ENCODE measurements at places on chromosomes 6 and 20.
A peak's percentile ranks its signal among the peaks of the same experiment; 100 is the strongest.

DNA sequence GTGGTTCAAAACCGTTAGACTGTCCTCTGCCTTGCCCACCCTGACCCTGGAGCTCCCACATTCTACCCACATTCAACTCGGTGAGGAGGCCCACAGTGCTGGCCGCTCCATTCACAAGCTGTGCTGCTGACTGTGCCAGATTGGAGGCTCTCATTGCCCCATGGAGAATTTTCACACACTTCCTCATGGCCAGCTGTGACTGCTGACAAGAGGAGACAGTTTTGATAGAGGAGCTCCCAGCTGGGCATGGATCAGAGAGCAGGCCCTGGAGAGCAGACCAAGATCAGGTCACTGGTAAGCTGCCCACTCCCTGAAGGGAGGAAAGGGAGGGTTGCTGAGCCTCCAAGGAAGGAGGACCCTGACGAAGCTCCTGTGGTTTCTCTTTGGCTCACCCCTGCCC lies 246.1 kb upstream of the RIN2 start:
- DNase-seq = no peak

- DNase-seq = no peak
Observed at GRCh38 chr20:11521476-11522365, 396.0 kb upstream of the BTBD3 start.

- peak; percentile 32 for DNase-seq
Observed at GRCh38 chr20:4090756-4091489, 75.6 kb upstream of the RNF24 start.

DNA sequence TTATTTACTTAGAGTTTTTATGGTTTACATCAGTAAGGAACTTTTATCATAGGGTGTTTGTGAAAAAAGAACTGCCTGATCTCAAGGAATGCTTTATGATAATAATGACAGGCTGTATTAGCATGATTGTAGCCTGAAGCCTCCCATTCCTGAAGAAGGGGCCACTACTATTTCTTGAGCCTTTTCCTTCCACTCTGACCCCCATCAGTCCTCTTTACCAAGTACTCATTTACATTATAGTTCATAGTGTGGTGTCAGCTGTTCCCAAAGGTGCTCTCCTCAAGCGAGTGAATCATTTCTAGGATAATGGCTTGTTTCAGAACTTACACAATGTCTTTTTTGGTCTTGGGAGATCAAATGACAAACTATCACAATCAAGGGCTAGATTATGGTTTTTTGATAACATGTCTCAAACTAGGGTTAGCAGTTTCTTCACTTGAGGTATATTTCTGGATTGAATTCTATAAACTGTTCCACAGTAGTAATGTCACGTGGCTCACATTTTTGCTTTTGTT lies 283.6 kb downstream of the CDKAL1 start:
- no peak for DNase-seq

- DNase-seq = peak; percentile 55
Observed at GRCh38 chr20:58649288-58650180, 1.5 kb upstream of the STX16 start.

GRCh38 chr6:166206510-166207283 lies 39.0 kb upstream of the TBXT start:
- DNase-seq = no peak

GRCh38 chr6:148240861-148241477 lies 101.7 kb upstream of the SASH1 start:
- no peak for DNase-seq

GRCh38 chr20:40643891-40644290 lies 45.1 kb downstream of the MAFB start:
- no peak for DNase-seq

DNA sequence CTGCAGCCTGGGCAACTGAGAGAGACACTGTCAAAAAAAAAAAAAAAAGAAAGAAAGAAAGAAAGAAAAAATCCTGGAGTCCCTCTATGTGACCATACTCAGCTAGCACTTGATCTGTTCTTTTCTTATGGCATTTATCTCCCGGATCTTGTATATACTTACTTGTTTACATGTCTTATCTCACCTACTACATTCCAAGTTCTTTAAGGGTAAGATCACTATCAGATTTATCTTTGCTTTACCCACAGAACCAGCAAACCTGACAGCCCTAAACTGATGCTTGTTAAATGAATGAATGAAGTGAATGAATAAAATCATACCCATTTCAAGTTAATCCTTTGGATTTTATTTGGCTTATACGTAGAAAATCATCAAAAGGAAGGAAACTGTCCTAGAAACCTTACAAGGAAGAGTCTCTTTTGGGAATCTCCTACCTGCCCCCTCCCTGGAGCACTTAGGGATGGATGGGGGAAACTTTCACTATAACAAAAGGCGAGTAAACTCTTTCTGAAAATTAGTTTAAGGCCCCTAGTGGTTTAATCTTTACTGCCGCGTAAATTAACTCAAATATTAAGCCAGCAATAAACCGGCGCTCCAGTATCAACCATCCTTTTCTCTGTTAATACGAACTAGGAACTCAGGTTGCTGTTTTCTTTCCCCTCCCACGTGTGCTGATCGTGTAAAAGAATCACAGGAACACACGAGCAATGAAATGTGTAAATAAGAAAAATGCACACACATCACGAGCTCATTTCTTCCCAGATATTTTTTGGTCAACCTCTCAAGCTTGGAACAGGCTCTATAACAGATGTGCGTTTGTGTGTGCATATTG lies 1.3 kb upstream of the UTRN start:
- no peak for DNase-seq

GRCh38 chr20:25549843-25550477 lies 35.4 kb downstream of the NINL start:
- DNase-seq = no peak

GRCh38 chr6:105763866-105764265 lies 322.3 kb upstream of the PRDM1 start:
- DNase-seq = no peak

DNA sequence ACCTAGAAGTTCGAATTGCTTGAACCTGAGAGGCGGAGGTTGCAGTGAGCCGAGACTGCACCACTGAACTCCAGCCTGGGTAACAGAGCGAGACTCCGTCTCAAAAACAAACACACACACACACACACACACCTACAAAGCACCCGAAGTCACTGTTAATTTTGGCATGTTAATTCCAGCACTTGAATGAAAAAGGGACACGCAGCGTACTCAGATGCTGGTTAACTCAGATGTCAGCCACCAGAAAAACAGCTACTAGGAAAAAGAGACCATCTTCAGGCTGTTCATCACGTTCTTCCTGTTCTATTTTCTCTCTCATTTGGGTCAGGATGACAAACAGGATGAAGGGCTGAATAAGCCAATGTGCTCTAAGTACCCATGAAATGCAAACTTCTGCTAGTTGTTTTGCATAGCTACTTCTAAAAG lies 46.9 kb downstream of the BLOC1S5 start:
- DNase-seq = no peak

DNA sequence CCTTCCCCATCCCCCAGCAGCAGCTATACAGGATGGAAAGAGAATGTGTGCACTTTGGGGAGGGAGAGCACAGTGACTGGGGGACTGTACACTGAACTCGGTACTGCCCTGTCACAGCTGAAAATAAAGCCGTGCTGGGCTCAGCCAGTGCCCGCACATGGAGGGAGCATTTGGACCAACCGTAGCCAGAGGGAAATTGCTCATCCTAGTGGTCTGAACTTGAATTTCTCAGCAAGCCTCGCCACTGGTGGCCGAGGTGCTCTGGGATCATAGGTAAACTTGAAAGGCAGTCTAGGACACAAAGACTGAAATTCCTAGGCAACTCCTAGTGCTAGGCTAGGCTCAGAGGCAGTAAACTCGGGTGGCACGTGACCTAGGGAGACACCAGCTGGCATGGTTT lies 61.0 kb downstream of the DZANK1 start:
- no peak for DNase-seq

DNA sequence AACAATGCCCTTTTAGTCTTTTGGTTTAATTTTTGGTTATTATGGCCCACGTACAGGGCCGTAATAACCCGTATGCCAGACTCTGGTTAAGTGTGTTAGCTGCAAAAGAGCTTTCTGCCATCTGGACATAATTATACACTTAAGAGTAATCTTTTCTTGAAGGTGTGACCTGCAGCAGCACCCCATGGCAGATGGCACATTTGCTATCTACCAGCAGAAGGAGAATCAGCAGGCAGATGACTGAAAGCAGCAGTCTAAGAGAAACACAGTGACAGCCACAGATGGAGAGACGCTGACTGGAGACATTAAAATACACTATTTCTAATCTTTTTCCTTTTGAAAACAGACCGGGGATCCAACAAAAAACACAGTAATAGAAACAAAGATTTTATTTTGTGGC lies 18.7 kb downstream of the ASF1A start:
- DNase-seq = no peak

DNA sequence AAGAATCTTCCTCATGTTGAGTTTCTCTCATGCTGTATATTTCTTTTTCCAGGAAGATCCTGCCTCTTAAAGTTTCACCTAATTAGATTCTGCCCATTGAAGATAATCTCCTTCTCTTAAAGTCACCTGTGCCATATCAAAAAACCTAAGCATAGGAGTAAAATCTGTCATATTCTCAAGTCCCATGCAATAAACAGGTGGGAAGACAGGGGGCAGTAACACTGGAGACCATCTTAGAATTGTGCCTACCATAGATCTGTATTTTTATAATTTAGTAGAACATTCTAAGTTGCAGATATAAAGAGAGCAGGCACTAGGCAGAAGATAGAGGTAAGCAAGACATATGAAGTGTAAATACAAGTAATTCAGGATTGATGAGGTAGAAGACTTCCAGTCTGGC lies 763.5 kb upstream of the MANEA start:
- DNase-seq = no peak

DNA sequence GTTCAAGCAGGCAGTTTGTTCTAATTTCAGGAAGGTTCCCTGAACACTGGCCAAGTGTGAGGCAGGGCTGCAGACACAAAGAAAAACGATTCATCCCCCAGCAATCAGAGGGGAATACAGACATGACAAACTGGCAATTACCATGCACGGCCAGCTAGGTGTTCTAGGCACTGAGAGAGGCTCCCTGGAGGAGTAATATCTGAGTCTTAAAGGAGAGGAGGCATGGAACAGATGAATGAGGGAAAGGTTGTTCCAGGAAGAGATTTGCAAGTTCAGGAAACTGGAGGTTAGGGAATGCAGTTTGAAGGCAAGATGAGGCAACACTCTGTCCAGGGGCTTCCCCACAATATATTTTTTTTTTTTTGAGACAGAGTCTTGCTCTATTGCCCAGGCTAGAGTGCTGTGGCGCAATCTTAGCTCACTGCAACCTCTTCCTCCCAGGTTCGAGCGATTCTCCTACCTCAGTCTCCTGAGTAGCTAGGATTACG lies 11.1 kb downstream of the RRAGD start:
- no peak for DNase-seq

DNA sequence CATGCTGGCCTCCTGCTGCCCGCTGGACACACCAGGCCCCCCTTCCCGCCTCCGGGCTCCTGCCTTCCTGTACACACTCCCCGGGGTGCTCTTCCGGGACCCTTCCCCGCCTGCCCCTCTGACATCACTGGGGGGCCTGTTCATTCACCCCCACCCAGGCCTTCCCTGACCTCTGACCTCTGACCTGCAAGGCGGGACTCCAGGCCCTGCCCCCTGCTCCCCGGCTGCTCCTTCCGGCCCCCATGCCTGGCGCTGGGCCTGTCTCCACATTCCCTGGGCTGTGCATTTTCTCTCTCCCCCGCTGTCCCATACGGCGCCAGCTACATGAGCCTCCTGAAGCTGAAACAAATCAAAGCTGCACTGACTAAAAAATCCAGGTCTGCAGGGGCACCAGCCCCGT lies 71.6 kb upstream of the GATA5 start:
- no peak for DNase-seq

DNA sequence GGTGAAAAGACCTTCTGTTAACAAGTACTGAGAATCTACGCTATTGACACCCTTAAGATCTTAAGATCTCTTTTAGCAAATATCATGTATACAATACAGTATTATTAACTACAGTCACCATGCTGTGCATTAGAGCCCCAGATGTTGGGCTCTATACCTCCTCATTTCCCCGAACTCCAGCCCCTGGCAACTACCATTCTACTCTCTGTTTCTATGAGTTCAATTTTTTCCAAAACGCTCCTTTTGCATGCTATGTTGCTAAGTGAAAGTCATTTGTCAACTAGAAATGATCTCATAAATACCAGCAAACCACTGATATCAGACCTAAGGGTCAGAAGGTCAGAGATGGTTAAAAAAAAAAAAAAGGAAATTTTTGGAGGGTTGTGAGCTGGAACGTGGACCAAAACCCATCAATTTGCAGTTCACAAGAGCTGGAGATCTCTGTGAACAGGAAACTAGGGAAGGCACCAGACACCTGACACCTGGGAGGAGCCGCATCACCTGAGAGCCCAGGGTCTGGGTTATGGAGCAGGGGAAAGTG lies 122.0 kb upstream of the KCNK16 start:
- DNase-seq = no peak

- no peak for DNase-seq
Observed at GRCh38 chr6:93849857-93850256, 430.5 kb upstream of the EPHA7 start.

- DNase-seq = no peak
Observed at GRCh38 chr6:83536647-83537589, 24.6 kb downstream of the PRSS35 start.

DNA sequence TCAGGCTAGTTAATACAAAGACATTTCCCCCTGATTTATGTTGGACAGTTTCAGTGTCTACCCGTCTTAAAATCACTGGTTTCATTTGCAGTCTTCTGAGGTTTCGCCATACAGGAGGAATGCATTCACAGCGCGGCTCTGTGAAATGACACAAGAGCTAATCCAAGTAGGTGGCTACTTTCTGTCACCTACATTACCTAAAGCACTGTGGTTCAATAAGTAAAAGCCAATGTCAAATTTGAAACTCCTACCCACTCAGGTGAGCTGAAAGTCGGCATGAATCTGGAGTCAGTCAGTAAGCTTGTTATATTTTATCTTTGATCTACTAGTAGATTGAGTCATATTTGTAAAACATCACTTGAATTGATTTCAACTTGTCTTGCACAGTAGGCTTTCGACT lies 370.8 kb downstream of the LAMA2 start:
- DNase-seq = no peak

DNA sequence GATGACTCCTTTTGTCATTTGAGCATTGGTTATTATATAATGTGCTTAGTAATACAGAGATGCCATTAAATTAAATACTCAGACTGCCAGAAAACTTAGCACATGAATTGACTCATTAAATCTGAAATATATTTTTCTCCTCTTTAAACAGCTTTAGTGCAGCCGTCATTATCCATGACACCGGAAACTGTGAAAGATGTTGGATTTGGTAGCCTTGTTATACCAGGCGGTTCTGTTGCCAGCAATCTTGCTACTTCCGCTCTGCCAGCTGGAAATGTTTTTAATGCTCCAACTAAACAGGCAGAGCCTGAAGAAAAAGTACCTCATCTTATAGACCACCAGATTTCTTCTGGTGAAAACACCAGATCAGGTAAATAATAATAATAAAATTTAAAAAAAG lies 97.6 kb downstream of the SCAF8 start:
- no peak for DNase-seq

DNA sequence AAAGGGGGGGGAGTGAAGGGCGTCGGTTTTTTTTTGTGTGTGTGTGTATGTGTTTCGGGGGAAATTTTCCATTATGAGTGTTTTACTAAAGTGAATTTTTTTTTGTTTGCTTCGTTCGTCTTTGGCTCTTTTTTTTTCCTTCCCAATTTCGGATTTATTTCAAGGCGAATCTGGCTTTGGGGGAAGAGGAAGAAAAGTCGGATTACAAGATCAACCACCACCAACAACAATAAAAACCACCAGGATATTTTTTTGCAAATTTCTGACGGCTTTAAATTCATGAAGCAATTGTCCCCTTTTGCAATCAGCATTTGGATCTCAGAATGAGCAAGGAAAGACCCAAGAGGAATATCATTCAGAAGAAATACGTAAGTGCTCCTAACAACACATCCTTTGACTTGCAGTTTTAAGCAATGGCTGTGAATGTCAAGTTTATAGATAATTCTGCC lies 372 bp downstream of the JARID2 start:
- DNase-seq = no peak

- DNase-seq = no peak
Observed at GRCh38 chr6:138454981-138455706, 44.1 kb downstream of the NHSL1 start.

Data from HuH-7 (cell line).